Stimulated activated CD4-positive, alpha-beta T cell treated with anti-CD3 and anti-CD28 coated beads, Interleukin-1b, Interleukin-23, amount 100 ng/mL, for 1 hour (primary cell): ENCODE measurements at places on chromosomes 11 and 22.
A peak's percentile ranks its signal among the peaks of the same experiment; 100 is the strongest.

DNA sequence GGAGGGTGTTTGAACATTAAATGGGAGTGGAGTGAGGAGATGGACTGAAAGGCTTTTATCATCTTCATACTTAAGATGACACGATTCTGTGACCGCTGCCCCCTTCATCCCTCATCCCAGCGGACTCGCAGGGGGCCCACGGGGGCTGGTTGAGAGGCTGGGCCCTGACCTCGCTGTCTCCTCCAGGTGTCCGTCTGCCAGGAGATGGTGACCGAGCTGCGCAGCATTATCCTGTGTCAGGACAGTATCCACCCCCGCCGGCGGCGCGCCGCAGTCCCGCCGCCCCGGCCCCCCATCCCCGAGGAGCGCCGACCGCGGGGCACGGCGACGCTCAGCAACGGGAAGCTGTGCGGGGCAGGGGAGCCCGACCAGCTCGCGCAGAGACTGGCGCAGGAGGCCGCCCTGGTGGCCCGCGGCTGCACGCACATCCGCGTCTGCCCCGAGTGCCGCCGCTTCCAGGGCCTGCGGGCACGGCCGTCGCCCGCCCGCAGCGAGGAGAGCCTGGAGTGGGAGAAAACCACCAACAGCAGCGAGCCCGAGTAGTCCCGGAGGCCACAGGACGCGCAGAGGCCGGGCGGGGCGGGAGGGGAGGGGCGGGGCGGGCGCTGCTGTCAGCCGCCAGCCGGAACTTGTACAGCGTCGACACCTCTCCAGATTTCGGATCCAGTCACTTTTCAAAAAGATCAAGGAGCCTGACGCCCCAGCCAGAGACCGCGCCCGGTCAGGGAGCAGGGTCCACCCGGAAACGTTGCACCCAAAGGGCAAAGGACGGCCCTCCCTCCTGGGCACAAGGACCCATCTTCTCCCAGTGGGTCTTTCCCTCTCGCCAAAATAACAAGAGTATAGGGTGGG, 38.0 kb upstream of the TBCEL start:
- peak; percentile 4 for DNase-seq

GRCh38 chr11:57815476-57815875, 53.9 kb downstream of the CTNND1 start:
- no peak for DNase-seq

- no peak for DNase-seq
These were observed 210.6 kb upstream of the LUZP2 start for GRCh38 chr11:24286238-24286637.

- DNase-seq = no peak
These were observed 87.6 kb upstream of the BID start for GRCh38 chr22:17861909-17862308.

- DNase-seq = no peak
These were observed 188.3 kb downstream of the OPCML start for GRCh38 chr11:133343951-133344350.

DNA sequence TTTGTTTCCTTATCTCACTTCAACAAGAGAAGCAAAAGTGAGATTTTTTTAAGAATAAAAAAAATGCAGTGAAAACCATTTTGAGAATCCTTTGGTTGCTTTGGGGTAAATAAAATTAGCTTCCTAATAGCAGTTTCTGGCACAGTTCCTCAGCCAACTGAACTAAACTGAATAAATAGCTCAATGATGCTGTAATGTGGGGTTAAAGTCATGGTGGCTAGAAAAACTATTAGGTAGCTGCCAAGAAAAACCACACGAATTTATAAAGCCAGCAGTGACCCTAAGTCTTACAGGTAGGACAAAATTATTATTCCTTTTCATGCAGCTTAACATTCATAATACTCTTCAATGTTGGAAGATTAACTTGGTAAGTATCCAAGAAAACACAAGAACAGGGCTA, 142.4 kb downstream of the APIP start:
- no peak for DNase-seq

GRCh38 chr22:29006346-29006745, 55.3 kb downstream of the C22orf31 start:
- DNase-seq = no peak

DNA sequence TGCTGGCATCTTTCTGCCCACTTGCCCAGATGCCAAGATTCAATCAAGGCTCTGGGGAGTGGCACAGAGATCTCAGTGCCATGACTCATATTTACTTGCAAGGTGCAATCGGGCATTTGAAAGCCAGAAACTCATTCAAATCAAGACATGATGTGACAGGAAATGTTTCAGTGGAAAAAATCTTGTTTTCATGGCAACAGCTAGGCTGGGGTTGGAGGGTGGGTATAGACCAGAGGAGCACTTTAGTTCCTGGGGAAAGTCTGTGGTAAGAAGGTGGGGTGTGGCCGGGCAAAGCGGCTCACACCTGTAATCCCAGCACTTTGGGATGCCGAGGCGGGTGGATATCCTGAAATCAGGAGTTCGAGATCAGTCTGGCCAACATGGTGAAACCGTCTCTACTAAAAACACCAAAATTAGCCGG, 1.2 kb downstream of the MAJIN start:
- no peak for DNase-seq

DNA sequence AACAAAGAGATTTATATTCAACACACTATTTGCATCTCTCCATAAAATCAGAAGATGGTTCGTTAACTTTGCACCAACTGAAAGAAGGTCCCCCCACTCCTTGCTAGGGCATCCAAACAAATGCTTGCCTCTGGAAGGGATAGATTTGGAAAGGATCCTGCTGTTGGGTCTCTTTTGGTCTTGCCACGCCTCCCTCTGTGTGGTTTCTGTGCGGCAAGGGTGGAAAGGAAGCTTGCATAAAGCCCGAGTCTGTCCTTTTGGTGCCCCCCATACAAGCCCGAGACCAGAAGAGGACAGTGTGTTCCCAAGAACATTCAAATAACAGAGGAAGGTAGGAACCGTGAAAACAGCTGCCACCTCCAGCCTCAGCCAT, 15.1 kb downstream of the SCGB1A1 start:
- DNase-seq = no peak

DNA sequence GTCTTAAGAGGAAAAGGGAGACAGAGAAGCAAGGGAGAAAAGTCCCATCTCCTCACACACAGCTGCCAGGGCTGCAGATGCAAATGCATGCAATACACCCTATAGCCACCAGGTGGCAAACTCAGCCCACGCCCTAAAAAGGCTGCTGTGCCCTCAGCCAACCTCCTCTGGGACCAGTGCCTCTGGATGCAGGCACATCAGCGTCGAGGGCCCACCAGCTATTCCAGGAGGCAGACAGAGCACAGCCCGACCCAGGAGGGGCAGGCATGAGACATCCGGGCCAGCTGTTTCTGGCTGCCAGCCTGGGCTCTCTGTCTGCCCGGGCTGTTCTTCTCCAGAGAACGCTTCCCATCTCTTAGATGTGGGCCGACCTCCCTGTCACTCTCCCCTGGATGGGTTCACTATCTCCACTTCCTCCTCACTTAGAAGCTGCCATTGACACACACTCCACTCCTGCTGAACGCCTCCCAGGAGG, 39.7 kb downstream of the TPBGL start:
- peak; percentile 69 for DNase-seq

DNA sequence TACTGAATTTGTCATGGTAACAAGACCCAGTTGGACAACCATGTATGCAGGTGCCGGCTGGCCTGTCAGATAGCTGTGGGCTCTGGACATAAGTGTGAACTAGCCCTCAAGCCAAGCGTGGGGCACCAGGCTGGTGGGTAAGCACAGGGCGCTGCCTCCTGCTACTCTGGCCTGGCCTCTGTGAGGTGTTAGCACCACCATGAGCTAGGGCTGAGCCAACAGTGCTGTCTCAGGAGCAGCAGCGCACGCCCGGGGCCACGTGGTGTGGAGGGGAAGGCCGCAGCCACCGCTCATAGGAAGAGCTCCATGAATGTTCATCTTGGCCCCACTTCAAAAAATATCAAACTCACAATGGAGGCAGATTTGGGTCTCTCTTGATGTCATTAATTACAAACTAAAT, 35.3 kb upstream of the GNB1L start:
- no peak for DNase-seq

DNA sequence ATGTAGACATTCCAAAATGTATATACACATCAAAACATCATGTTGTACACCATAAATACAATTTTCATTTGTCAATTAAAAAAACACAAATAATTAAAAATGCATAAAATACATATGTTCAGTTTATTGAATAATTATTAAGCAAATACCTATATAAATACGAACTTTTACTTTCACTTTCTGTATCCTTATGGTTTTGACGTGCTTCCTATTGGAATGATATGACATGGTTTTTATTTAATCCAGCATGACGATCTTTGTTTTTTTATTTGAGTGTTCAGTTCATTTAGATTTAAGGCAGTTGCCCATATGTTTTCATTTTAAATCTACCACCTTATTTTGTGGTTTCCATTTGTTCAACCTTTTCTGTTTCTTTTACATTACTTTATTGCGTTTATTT, 198.3 kb upstream of the PLET1 start:
- DNase-seq = no peak

GRCh38 chr11:1267441-1268100, 41.9 kb downstream of the TOLLIP start:
- DNase-seq = no peak

DNA sequence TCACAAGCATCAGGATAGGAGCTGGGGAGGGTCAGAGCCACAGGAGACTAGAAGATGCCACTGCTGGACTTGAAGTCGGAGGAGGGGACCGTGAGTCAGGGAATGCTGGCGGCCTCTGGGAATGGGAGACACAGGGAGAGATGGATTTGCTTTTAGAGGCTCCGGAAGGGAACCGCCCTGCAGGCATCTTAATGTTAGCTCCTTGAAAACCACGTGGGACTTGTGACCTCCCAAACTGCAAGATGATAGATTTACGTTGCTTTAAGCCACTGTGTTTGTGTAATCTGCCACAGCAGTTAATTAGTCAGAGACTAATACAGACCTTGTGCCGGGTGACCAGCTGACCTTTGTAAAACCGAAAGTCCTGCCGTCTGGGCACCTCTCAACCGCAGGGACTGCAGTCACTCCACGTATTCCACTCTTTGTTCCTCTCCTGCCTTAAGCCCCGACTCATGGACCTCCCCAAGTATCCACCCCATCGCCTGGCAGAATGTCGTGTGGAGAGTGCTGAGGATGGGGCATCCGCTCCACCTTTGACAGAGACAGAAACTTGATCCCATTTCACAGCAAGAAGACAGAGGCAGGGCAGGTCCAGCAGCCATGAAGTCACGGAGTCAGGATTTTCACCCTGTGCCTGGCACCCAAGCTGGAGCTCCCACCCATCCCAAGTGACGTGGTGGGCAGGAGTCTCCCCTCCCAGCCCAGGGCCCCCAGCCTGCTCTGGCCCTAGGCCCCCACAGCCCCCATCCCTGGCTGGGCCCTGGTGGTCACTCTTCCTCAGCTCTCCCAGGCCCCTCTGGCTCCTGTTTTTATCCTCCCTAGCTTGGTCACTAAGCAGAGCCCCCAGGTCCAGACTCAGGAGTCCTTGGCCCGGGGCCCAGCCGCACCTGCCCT, 19.4 kb upstream of the CTSD start:
- no peak for DNase-seq

DNA sequence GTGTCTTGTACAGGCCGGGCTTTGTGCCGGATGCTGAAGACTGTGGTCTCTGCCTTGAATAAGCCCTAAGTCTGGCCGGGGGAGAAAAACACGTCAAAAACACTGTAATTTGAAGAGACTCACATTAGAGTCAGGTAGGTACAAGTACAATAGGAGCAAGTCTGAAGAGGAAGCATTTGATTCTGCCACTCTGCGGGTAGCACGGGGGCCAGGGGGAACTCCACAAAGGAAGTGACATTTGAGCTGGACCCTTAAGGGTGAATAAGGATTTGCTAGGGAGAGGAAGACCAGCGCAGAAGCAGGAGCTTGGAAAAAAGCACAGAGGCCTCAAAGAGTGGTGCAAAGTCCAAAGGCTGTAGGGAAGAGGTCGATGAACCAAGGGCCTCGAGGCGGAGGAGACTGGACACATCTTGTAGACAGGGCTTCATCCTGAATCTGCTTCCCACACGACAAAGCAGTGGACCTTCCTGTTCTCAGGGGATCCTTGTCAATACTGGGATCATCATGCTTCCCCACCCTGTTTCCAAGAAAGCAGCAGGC, 38.7 kb downstream of the BUD13 start:
- DNase-seq = no peak

- DNase-seq = no peak
These were observed 294.0 kb upstream of the CTSC start for GRCh38 chr11:88631497-88631896.

GRCh38 chr11:61699737-61700160, 19.6 kb downstream of the DAGLA start:
- DNase-seq = no peak

DNA sequence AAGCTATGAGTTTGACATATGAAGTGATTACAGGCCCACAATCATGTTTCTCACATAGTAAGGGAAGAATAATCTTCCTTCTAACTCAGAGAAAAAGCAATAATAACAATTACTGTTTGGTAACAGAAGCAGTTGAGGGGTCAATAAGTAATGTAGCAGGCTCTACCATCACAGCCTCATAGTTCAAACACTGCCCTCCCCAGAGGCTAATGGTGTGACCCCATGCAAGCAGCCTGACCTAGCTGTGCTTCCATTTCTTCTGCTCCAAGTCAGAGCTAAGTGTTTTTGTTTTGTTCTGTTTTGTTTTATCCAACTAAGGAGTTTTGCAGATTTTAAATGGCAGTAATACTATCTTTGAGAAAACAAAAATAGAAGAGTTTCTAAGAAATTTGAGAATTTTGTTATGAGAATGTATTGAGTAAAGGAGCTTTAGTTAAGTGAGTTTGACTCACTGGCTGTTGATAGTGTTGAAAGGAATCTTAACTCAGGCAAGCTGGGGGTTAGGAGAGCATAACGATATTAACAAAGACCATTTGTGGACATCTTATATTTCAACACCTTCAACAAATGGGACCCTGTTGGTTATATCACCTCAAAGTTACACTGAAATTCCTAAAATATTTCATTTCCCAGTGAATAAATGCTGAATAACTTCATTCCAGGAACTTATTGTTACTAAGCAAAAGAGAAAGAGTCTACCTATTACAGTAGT, 48.5 kb downstream of the GUCY1A2 start:
- no peak for DNase-seq

GRCh38 chr11:129204150-129204838, 12.2 kb upstream of the ARHGAP32 start:
- no peak for DNase-seq

GRCh38 chr11:68040101-68040956, 1.5 kb downstream of the TCIRG1 start:
- no peak for DNase-seq
